ENCODE measurements at places on chromosomes 6 and 20. TPM values are rescaled to one million over a fixed set of nuclear protein-coding genes. Genes with fewer than 3 reads are reported as not detected.

- DNase-seq: no peak
Observed at GRCh38 chr6:50116390-50116789, 66.7 kb upstream of the DEFB112 start.

Gene RRAGD
- 19.8 TPM for total RNA-seq

Gene CST7
- total RNA-seq: 4.3 TPM

Gene C6orf163
- total RNA-seq: 2.6 TPM
